ENCODE measurements at places on chromosomes 6 and 20.
A peak's percentile ranks its signal among the peaks of the same experiment; 100 is the strongest.

- DNase-seq = no peak
Observed at GRCh38 chr6:14386668-14387067, 269.1 kb downstream of the CD83 start.

DNA sequence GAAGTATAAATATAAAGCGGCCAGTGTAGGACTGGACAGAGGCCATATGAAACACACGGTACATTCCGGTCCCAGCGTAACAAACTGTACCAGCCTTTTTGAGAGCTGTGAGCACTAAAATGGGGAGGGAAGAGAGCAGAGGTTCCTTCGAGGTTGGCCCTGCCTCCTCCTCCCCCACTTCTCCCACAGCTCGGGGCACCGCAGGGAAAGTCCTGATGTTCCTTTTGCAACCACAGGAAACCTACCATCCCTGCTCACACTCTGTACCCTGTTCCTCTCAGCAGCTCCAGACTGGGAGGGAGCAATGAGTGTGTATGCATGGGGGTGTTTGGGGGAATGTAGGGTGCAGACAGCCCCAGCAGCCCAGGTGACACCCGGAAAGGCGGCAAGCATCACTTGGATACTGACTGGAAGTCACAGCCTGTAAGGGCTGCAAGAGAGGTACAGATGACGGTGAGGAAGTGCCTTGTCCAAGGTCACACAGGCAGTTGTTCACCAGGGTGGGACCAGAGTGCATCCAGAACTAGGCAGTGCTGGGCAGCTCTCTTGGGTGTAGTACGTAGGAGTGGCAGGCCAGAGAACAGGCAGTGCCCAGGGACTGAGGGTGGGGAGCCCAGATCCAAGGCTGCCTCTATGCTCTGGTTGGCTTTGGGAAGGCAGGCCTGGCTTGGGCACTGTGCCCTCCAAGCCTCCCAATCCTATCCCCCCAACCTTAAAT lies 11.0 kb upstream of the ARMC12 start:
- DNase-seq = no peak

- no peak for DNase-seq
Observed at GRCh38 chr6:157488058-157488457, 107.1 kb downstream of the ZDHHC14 start.

DNA sequence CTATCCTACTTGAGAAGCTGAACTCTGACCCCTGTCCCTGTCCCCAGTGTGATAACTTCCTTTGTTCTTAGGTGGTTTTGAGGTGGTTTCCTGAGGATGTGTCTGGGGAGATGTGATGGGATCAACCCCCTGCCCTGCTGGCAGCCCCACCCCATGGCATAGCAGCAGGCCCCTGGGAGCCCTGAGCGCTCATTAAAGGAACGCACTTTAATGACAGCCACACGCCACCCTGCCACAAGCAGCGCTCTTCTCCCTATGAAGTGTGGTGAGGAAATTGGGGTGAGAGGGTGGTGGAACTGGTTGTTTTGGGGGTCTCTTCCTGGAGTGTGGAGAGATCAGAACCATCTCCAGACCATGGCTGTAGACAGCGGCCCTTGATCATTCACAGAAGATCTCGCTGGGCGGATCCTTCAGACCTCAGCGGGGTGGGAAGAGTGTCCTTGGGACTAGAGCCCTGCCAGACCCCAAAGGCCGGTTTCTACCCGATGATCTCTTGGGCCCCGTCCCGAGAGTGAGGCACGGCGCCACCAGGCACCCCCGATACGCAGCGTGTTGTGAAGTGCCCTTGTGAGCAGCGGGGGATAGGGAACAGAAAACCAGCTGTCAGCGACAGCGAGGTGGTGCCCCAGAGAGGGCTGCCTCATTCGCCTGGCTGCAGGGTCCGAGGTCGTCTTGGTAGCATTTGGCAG lies 45.4 kb downstream of the SYNJ2 start:
- no peak for DNase-seq

GRCh38 chr6:16251706-16252105 lies 13.3 kb downstream of the GMPR start:
- DNase-seq = no peak

DNA sequence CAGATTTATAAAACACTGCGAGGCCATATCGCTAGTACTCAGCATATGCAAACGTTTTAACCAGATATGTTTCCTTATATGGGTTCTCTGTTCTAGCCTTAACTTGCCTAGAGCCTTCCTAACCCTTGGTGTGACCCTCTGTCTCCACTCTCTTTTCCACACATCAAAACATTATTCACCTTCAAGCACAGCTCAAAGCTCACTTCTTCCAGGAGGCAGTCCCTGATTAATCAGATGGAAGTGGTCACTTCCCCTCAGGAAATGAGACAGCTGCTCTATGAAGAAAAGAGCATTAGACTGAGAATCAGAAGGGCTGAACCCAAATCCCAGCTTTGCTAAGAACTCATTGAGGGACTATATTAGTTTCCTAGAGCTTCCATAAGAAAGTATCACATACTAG lies 39.8 kb upstream of the SLC17A4 start:
- DNase-seq = no peak

DNA sequence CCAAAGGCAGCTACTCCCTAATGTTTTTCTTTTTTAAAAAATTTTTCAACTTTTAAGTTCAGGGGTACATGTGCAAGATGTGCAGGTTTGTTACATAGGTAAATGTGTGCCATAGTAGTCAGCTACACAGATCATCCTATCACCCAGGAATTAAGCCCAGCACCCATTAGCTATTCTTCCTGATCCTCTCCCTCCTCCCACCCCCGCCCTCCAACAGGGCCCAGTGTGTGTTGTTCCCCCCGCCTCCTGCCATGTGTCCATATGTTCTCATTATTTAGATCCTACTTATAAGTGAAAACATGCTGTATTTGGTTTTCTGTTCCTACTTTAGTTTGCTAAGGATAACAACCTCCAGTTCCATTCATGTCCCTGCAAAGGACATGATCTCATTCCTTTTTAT lies 12.4 kb downstream of the TRIM15 start:
- DNase-seq = no peak

DNA sequence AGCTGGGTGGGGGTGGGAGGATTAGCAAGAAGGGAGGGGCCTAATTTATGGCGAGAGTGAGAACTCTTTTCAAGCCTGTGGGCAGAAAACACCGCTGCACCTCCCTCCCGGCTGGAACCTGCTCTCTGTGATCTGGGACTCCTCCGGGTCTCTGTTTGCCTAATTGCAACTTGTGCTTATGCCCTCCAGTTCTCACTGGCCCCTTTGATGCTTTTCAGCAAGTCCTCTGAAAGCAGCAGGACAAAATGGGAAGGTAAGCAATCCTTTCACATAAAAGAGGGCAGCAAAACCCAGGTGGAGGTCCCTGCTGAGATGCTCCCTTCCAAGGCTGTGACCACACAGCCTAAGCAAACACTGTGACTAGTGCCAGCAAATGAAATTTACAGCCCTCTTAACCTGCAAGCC lies 523.0 kb upstream of the FLRT3 start:
- DNase-seq = no peak

GRCh38 chr20:54250691-54251090 lies 42.8 kb downstream of the PFDN4 start:
- DNase-seq = no peak

- DNase-seq = no peak
Observed at GRCh38 chr6:33914645-33915044, 110.8 kb upstream of the MLN start.

GRCh38 chr6:108847738-108848115 lies 495 bp upstream of the ARMC2 start:
- no peak for DNase-seq

GRCh38 chr6:79586548-79586947 lies 44.6 kb upstream of the SH3BGRL2 start:
- DNase-seq = peak; percentile 11

DNA sequence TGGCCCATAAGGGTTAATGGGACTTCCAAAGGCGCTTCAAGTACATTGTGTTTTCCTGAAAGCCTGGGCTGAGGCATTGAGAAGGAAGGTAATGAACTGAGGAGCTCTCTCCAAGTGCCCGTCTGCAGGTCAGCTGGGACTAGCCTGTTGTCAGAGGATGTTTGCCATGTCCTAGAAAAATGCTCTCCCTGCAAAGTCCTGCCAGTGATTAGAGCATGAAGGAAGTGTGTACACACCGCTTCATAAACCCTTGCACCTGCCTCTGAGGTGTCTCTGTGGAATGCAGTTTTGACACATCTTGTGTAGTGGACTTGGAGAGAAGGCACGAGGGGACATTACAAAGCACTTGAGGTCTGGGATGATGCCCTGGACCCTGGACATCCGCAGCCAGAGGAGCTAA lies 506.7 kb downstream of the KIF16B start:
- no peak for DNase-seq

GRCh38 chr20:47317127-47317895 lies 39.2 kb downstream of the ZMYND8 start:
- DNase-seq = peak; percentile 98

DNA sequence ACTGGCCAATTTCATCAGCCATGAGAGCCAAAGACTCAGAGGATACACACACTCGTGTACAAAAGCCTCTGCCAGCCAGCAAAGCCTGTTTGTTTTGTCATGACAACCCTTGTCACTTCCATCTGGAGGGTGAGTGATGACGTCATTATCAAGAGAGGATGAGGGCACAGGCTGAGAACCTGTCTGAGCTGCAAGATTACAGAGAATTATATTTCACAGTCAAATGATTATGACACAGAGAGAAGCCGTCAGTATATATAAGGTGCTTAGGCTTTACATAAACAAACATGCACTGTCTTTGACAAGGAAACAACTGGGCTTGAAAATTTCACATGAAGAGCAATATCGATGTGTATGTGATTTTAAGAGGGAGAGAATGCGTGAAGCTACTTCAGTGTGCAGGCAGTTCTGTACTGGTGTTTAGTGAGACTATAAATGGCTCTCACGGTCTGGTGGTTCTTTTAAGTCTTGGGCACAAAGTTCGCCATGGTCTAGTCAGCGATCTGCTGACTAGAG lies 36.5 kb upstream of the BCLAF1 start:
- no peak for DNase-seq

DNA sequence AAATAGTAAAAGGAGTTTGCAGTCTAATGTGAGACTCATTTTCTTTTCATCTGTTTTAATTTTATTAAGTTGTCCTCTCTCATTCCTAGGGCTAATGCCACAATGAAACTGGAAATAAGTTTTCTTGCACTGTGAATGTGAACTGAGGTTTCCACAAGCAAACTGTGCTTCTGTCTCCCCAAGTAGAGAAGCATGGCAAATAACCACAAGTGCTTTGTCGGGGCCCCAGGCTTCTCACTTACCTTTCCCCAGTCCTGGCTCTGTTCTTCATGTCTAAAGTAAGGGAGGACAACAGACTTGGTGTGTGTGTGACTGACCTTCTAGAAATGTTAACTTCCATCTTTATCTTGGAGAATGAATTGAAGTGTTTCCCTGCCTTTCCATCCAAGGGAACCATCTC lies 80.8 kb downstream of the CBFA2T2 start:
- no peak for DNase-seq

- DNase-seq = no peak
Observed at GRCh38 chr6:137370871-137371633, 123.1 kb downstream of the OLIG3 start.

DNA sequence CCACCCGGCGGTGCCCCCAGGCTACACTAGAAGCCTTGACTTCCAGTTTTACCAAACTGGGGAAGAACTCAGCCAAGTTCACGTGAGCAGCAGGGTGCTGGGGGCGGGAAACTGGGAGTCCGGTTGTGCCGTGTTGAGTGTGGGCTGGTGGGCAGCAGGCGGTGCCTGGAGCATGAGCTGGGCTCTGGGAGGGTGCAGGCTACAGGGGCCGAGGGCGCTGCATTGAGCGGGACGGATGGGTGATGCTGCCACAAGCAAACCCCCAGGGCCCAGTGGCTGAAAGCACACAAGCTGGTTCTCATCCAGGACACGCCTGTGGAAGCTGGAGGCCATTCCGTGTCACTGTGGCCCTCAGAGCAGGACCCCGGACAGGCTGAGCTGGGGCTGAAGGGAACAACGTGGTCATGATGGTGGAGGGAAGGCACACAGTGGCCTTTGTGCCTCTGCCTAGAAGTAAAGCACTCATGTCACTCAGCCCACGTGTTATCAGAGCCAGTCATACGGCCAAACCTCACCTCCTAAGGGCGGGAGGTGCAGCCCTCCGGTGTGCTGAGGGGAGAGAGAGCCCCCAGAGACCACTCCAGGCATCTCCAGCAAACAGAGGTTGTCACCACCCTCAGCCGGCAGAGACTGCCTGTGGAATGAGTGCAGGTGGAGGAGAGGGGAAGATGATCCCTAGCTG lies 29.5 kb downstream of the RBM38 start:
- DNase-seq = no peak

- no peak for DNase-seq
Observed at GRCh38 chr6:101086473-101086872, 205.3 kb upstream of the ASCC3 start.

Data from fibroblast of skin of right quadriceps (primary cell).